Kidney capillary endothelial cell (primary cell): ENCODE measurements at places on chromosomes 12 and 14.

DNA sequence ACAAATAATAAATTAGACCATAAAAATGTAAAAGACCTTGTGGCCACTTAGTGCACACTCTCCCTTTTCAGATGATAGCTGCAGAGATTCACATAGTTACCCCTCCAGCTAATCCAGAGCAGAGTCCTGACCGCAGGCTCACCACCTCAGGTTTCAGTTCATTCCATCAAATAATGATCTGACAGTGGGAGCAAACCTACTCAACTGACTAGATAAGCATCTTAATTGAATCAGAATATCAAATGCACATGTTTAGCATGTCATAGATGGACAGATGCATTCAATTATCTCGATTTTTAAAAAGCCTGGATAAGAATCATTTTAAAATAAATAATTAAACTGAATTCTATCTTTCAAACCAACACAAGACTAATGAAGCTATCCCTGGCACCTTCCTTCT lies 242.3 kb upstream of the PDZRN4 start:
- DNase-seq, result no peak

- no peak for DNase-seq
Observed at GRCh38 chr12:93094988-93095737, 166.1 kb upstream of the EEA1 start.

DNA sequence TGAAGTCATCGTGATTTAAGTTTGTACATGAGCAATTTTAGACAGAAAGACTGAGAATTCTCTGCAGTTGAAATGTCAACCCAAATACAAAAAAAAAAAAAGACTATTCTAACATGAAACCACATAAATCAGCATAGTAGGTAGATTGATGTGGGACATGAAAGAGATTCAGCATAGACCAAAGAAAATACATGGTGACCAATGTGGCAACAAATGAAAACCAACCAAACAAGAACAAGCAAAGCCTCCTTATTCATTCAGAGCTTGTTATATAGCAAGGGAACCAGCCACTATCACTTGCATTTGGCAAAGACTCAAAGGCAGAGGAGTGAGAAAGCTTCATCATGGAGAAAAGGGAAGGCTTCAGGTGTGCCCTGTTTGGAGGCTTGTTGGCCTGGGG lies 144.4 kb upstream of the TMPO start:
- no peak for DNase-seq

GRCh38 chr14:91244501-91244901 lies at the start of gene GPR68:
Gene GPR68 (minus strand): TSS chr14:91244704. CDS start chr14:91235050, 9,654 bp downstream.
- no peak for DNase-seq

DNA sequence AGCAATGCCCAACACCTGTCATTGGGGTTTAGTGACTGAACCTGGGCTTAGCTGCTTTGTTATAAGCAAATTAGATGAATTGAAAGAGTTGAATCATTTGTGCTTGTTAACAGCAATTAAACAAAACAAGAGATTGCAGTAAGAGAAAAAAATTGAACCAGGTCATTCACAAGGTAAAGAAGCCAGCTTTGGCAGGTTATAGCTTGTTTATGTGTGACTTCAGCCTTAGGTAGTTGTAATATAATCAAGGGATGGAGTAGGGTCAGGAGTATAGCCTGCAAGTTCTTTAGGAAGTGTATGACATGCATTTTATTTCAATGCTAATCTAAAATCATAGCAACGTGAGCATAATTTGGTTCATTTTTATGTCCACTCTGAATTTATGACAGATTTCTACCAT lies 63.4 kb upstream of the PLEKHG3 start:
- no peak for DNase-seq

DNA sequence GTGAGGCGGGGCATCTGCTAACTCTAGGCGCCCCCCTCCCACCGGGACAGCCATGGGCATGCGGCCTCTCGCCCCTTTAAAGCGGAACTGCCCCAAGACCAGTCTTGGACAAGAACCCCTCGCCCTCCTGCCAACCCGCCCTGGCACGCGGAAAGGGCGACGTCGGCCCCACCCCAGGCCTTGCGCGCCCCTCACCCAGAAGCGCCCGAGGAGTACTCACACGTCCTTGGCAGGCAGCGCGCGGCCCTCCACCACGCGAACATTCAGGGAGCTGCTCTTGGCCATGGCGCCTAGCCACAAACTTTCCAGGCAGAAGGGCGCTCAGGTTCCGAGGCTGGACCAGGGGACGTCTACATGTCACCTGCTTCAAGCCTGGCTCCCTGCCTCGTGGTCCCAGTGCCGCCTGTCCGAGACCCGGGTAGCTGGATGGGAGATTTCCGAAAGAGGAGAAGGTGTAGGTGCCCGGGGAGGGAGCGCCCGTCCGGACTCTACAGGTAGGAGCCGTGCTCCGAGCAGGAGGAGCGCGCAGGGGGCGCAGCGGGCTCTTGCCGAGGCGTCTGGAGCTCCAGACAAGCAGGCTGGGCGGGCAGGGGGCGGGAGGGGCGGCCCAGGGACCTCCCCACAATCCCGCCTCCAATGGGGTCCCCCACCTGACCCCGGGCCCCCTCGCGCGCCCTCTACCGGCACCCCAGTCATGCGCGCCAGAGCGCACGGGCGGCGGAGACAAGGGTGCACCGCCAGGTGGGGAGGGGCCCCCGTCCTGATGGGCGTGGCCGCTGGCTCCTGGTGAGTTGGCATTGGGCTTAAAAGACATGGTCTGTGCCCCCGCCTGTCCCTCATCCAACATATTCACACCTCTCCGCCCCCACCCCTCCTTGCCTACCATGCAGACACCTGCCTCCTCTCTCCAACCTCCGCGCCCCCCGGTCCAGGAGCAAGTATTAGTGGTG lies at the start of gene RASAL1:
RASAL1 (minus strand) TSS at position 584 of the 950 bp plus-strand sequence; CDS start at position 285, 299 bp downstream.
- no peak for DNase-seq

GRCh38 chr14:24131549-24131966 lies 1.1 kb downstream of the FITM1 start:
- DNase-seq, result no peak

- DNase-seq, result no peak
Observed at GRCh38 chr14:98350213-98350612, 921.8 kb downstream of the BCL11B start.

GRCh38 chr12:132210223-132211055 lies 66.2 kb downstream of the NOC4L start:
- no peak for DNase-seq

- DNase-seq, result peak; percentile 36
Observed at GRCh38 chr12:47080725-47081502, 1.2 kb upstream of the AMIGO2 start.

GRCh38 chr12:77013091-77013490 lies 52.3 kb downstream of the E2F7 start:
- no peak for DNase-seq

GRCh38 chr14:64654901-64655300 lies 49.3 kb upstream of the PLEKHG3 start:
- DNase-seq, result no peak

DNA sequence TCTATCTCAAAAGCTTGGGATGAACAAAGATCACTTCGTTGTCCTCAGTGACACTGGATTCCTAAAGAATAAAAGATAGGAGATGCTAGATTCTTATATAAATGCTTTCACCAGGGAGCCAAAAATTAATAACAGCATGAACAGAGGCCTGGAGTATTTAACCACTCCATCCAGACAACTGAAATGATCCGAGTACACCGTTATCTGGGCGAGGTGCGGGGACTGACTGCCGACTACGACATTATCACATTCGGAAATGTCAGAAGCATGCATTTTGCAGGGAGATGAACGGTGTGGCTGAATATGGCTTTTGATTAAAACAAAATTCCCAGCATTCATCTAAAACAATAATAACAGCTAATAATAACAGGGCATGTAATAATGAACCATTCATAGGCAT lies 56.6 kb downstream of the TRPV4 start:
- no peak for DNase-seq

DNA sequence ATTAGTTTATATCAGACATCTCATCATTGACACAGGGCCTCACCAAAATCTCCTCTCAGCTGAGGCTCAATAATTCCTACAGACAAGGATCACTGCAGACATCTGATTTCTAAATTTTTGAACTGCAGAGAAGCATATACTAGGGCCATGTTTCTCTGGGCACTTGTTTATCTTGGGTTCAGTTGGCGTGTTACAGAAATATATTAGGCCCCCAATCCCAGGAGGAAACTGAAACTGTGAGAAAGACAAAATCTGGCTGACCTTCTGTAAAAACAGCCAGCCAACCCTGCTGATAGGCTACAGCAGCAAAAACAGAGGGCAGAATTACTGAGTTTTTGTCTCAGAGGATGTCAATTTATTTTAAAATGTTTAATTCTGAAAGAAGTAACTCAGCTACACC lies 634.6 kb downstream of the ETNK1 start:
- no peak for DNase-seq

GRCh38 chr14:24892497-24893051 lies 157.4 kb downstream of the STXBP6 start:
- no peak for DNase-seq

DNA sequence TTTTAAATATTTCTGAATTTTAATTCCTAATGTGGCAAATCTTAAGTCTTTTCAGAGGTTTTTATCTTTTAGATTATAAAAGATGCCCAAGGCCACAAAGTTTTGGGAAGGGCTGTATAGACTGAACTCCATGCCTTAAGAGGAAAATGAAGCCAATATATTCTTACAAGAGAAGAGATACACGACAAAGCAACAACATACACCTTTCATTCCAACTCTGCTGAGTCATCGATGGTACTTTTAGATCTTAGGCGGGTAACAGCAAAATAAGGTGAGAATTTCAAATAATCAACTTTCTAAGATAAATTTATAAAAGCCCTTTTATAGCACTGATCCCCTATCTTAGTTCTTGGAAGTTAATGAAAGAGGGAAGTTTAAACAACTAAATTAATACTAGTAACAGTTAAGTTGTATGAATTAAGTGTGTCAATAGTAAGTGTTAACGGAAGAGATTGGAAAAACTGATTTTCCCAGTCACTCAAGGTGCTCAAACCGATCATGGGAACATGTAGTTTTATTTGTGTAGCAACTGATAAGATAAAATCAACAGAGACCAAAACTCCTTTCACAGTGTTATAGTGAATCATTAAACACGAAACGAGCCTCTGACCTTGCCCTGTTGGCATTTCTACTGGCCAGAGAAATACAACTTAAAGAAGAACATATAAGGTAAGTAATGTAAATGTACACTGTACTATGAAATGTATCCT lies 18.8 kb upstream of the PIK3C2G start:
- DNase-seq, result no peak

GRCh38 chr12:103024650-103025049 lies 67.2 kb downstream of the ASCL1 start:
- DNase-seq, result no peak

- DNase-seq, result peak; percentile 99
Observed at GRCh38 chr12:124680863-124681778, 113.7 kb upstream of the NCOR2 start.

- DNase-seq, result no peak
Observed at GRCh38 chr12:65535946-65536345, 257.5 kb downstream of the MSRB3 start.

DNA sequence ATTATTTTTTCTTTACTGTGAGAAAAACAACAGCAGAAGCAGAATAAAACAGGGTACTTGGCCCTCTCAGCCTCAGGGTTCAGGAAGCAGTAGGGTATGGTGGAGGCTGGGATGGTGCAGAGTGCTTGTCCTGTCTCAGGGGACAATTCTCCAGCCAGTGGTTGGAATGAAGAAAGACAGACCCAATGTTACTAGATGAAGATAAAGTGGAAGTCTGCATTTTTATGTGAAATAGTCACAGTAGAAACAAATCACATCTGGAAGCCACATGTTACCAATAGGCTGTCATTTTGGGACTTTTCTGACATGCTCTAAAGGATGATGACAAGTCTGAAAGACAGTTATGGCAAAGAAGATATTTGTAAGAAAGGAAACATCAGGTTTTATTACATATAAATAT lies 32.3 kb downstream of the PROX2 start:
- DNase-seq, result no peak

- DNase-seq, result no peak
Observed at GRCh38 chr14:51701951-51702350, 50.2 kb downstream of the FRMD6 start.

- no peak for DNase-seq
Observed at GRCh38 chr14:37090026-37090425, 82.4 kb downstream of the SLC25A21 start.

GRCh38 chr14:61925043-61925442 lies 162.8 kb downstream of the SNAPC1 start:
- peak; percentile 19 for DNase-seq

DNA sequence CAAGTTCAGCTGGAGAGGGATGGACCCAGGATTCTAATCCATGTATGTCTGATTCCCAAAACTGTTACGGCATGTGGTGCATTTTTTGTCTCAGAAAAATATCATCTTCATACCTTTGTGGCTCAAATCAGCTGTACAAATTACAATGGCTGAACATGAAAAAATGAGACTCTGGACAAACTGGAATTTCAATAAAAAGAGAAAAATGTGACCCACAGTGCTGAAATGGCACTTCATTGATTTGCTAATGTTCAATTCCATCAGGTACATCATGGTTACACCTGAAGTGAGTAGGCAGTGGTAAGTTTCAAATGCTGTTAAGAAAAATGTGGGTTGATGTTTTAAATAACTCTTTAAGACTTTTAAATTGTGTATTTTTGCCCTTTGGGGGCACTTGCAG lies 165.6 kb upstream of the CAND1 start:
- DNase-seq, result no peak

GRCh38 chr12:132945806-132946205 lies 10.3 kb downstream of the ZNF605 start:
- DNase-seq, result no peak

DNA sequence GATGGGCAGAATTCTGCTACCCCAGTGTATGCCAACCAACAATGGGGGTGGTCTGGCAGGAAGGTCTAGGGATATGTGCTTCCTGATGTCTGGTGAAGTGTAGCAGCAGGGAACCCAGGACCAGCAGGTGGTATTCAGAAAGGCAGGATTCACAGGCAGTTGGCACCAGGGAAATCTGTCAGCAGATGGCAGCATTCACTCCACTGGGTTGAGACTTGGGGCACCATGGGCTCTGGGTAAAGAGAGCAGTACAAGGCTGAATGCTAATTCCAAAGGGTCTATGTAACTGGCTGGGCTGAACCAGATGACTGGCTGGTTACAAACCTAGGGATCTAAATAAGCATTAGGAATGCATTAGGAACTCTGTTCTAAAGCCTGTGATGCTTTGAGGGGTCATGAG lies 466.9 kb upstream of the STXBP6 start:
- no peak for DNase-seq

DNA sequence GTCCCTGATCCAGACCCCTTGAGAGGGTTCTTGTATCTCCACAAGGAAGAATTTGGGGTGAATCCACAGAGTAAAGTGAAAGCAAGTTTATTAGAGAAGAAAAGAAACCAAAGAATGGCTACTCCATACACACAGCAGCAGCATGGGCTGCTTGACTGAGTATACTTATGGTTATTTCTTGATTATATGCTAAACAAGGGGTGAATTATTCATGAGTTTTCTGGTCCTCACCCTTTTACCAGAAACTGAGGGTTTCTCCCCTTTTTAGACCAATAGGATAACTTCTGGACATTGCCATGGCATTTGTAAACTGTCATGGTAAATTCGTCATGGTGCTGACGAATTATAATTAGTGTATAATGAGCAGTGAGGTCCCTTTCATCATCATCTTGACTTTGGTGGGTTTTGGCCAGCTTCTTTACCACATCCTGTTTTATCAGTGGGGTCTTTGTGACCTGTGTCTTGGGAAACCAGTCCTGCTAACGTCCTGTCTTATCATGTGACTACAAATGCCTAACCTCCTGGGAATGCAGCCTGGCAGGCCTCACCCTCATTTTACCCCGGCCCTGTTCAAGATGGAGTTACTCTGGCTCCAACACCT lies 121.9 kb downstream of the SPTSSA start:
- no peak for DNase-seq
